ENCODE measurements at places on chromosomes 11 and 22.
A peak's percentile ranks its signal among the peaks of the same experiment; 100 is the strongest.

- no peak for DNase-seq
Observed at GRCh38 chr11:70710601-70711000, 312.3 kb downstream of the CTTN start.

DNA sequence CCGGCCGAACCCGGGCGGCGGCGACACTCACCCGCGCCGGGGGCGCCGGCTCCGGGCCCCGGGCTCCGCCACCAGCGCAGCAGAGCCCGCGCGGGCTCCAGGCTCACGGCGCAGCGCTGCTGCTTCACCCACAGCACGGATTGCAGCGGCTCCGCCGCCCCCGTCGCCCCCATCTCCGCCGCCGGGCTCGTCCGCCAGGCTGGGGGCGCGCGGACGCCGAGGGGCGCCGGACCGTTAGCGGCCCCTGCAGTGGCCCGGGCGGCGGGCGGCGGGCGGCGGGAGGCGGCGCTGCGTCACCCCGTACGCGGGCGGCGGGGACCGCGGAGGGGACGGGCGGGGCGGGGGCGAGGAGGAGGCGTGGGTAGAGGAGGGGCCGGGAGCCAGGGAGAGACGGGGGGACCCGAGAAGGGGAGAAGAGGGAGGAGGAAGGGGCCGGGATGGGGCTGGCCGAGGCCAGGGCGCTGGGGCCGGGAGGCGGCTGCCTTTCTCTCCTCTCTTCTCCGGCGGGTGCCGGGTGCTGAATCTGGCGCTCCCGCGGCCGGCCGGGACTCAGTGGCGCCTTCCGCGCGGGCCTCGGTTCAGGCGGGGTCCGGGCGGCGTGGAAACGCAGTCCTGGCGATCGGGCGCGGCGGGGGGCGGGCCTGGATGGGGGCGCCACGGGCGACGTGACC lies at the start of gene CERK:
TSS of gene CERK (minus strand) at position 277 of the 671 bp plus-strand sequence. CDS start at position 173, 104 bp downstream.
- DNase-seq, result peak; percentile 78

DNA sequence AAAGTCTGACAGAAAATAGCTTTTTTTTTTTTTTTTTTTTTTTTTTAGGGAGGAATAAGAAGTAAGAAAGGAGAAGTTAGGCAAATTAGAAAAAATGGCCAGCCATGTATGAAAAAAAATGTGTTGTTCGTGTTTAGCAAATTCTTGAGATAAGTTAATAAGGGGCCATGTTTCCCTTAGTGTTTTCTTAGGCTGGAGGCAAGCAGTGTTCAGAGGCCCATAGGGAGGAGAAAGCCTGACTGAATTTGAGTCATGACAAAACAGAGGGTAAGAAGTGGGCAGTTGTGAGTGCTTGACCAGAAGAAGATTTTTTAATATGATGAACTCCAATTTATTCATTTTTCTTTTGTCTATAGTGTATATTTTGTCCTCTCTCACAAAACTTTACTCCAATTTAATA lies 766.4 kb downstream of the FAM181B start:
- DNase-seq, result no peak

DNA sequence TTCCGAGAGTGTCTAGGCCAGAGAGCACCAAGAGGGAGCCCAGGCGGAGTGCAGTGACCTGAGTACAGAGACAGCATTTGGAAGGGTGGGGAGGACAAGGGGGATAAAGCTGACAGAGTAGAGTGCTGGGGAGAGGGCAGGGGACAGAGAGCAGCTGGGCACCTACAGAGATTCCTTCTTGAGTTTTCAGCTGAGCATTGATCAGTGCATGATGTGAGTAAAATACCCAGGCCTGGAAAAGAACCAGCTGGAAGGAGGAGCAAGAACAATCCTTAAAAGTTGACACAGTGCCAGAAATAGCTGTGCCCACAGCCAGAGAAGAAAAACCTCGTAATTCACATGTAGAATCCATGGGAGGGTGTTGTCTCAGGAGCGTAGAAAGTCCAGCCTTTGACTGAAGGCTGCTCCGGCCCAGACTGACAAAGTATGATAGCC lies 33.9 kb upstream of the PANX2 start:
- no peak for DNase-seq

- DNase-seq, result peak; percentile 89
Observed at GRCh38 chr22:38051900-38052862, 5.0 kb upstream of the PICK1 start.

DNA sequence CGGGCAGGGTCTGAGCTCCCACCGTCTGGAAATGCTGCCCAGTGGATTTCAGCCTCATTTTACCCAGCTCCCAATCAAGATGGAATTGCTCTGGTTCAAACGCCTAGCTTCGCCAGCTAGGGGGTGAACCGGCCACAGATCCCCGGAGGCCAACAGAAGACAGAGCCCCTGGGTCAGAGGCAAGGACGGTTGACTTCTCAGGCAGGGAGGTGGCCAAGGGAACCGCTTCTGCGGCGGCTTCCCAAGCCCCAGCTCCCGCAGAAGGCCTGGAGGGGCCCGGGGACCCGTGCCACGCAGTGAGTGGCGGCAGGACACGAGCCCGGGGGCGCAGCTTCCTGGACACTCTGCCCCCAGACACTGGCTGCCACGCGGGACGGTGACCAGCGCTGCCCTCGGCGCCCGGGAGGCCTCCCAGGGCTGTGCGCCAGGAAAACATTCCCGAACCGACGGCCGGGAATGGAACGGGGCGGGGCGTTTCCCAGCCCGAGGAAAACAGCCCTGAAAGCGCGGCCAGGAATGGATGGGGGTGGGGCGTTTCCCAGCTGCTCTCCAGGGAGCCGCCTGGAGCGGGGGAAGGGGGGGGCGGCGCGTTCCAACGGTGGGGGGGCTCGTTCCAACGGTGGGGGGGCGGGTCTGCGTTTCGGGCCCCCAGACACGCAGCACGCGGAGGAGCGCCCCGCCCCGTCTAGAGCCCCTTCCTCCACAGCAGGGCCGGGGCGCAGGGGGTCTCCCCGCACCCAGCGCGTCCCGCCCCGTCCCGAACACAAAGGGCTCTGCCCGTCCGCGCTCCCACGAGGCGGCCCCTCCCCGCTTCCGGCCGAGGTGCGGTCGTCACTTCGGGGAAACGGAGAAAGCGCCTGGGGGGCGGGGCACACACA lies 13.5 kb upstream of the B4GALNT4 start:
- DNase-seq, result no peak

GRCh38 chr11:46277313-46277621 lies 195 bp upstream of the CREB3L1 start:
- DNase-seq, result peak; percentile 45

DNA sequence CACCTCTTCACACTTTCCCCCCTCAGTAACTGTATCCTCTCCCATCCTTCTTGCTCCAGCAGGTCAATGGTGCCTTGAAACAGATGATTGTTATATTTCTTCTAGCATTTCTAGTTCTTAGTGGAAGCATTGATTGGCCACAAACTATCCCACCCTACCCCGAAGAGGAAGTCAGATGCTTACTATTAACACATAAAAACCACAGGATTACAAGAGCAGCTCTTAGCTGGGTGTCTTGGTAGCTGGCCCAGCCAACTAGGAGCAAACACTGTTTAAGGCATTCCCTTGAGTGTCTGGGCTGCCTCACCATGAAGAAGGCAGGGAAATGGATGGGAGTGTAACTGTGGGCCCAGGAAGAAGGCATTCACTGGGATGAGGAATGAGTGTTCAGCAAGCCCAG lies 176.6 kb downstream of the GRIK4 start:
- no peak for DNase-seq

DNA sequence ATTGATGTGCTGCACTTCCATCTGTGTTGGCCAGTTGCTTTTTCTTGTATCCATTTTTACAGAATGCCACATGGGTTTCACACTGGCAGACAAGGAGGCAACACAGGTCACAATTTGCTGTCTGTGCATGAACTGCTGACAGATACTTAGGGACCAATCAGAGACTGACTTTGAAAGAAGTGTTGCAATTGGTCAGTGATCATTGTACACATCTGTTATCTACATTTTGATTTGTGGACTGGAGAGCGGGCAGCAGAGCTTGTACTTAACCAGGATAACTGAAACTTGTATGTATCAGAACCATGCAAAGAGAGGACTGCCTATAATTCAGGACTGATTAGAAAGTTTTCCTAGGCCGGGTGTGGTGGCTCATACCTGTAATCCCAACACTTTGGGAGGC lies 21.8 kb downstream of the PRR5 start:
- DNase-seq, result no peak

DNA sequence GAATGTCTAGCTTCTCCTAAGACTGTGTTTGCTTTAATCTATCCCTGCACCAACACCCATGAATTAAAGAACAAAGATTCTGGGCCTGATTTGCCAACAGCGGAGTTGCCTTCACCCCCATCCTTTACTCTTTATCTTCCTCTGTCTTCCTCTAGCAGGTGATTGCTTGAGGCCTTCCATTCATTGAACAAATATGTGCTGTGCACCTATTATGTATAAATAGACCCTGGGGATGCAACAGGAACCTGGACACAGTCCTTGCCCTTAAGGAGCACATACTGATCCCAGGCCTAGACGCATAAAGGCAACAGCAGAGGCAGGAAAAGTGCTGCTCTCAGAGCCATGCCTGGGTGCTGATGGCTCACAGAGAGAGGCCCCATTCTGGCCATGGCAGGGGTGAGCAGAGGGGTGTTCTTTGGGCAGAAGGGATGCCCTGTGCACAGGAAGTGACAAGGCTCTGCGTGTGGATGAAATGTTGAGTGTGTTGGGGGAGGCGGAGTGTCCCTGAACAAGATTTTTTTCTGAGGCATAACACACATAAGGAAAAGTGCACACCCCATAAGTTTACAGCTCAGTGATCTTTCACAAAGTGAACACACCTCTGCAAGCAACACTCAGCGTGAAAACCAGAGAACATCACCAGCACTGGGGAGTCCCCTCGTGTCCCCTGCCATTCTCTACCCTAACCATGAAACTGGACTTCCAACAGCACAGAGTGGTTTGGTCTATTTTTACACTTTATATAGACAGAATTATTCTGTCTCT lies 145.9 kb downstream of the GRIK4 start:
- DNase-seq, result no peak

DNA sequence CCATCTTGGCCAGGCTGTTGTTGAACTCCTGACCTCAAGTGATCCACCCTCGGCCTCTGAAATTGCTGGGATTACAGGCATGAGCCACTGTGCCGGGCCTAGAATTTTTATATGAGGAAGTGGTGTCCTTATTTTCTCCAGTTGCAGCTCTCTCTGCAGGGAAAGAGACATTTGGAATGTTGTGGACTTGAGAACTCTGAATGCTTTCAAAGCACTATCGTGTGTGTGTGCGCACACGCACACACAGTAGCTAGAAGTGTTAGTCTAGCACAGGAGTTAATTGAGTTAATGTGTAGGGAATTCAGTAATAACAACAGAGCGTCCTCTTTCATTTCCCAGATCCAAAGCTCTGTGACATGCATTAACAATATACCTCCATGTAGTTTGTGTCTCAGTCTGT lies 164.0 kb upstream of the RASSF10 start:
- no peak for DNase-seq

DNA sequence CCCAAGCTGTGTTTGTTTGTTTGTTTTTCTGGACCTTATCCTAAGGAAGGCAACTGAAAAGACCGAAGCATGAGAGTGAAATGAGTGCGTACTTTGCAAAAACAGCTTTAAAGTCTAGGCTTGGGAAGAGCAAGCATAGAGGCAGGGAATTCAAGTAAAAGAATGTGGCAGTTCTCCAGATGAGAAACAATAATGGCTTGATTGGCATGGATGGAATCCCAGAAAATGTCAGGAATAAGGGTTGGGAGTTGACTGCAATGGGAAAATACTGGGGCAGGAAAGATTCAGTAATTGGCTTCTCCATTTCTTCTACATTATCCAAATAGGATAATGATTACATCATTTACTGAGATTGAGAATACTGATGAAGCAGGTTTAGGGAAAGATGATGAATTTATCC lies 17.5 kb downstream of the SAAL1 start:
- DNase-seq, result no peak

Measured in GM19239 (cell line).